ENCODE measurements at places on chromosomes 4 and X. TPM values are rescaled to one million over a fixed set of nuclear protein-coding genes. Genes with fewer than 3 reads are reported as not detected.

DNA sequence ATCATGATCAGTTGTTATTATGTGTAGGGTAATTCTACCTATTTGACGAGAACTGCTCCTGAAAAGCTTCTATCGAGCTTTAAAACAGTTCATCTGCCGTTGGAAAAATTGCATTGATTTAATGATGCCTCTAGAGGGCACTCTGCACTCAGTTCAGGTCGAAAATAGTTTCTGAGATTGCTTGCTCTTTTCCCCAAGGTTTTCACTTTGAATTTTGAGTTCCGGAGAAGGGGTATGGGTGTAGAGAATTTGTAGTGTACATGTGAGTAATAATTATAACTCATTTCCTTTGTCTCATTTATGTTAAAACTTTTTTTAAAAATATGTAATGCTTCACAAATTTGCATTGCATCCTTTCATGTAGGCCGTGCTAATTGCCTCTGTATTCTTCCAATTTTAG, 28.4 kb upstream of the TNIP3 start:
- DNase-seq = no peak

Gene MAML3
- total RNA-seq = 4.6 TPM

Gene F8A2
- total RNA-seq = not detected

GRCh38 chr4:182929296-182929695, 12.1 kb upstream of the DCTD start:
- DNase-seq = no peak

- no peak for DNase-seq
These were observed 53.8 kb downstream of the RAP1GDS1 start for GRCh38 chr4:98314791-98315565.

- no peak for DNase-seq
These were observed 22.6 kb downstream of the ASB11 start for GRCh38 chrX:15292861-15293260.

Gene CPE
- total RNA-seq = 899 TPM

DNA sequence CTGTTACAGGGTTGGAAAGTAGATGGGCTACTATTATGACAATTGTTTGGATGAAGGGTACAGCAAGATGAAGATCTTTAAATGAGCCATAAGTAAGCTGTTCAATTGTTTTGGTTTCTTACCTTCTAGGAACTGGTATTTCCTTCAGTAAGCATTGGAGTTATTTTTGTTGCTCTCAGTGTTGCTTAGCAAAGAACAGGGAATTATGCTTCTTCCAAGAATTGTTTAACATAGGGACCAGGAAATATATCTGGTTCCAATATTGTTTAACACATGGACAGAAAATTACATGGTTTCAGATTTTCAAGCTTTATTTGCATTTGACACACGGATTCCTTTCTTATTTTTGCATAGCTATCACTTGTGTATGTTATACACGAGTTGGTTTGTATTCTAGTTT, 1999.0 kb downstream of the ARAP2 start:
- no peak for DNase-seq

DNA sequence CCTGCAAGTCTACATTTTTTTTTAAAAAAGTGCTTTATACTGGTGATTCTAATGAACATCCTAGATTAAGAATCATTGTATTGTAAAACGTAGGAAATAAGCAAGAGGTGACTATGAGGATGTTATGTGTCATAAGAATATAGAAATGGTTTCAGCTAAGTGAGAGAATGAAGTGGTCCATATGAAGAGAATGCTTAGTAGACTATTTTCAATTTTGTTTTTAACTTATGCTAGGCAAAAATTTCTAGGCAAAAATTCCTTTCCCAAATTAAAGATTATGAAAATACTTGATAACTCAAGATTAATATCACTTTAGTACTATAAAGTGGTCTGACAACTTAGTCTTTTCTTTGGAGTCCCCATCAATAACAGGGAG, 825 bp downstream of the DYNLT3 start:
- no peak for DNase-seq

Gene PCDH10
- 106 TPM for total RNA-seq

Gene REST
- 10.3 TPM for total RNA-seq

GRCh38 chr4:53490965-53491622, 100.2 kb downstream of the LNX1 start:
- DNase-seq = no peak

DNA sequence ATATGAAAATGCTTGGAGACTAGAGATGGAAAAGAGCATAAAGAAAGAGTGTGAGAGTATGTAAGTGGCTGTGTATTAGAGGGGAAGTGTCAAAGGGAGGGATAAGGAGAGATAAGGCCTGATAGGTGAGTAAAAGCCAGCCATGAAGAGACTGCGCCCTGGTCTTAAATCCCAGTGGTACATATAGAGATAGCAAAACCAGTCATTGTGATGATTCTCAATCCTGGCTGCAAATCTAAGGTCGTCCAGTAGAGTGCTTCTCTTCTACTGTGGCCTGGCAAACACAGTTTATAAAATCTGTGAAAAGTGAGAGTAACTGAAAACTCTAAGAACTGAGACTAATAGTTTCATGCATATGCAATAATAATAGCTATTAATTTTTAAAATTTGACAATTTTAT, 86.9 kb downstream of the MAB21L2 start:
- DNase-seq = no peak

GRCh38 chr4:140268186-140268841, 105.1 kb upstream of the SCOC start:
- no peak for DNase-seq

DNA sequence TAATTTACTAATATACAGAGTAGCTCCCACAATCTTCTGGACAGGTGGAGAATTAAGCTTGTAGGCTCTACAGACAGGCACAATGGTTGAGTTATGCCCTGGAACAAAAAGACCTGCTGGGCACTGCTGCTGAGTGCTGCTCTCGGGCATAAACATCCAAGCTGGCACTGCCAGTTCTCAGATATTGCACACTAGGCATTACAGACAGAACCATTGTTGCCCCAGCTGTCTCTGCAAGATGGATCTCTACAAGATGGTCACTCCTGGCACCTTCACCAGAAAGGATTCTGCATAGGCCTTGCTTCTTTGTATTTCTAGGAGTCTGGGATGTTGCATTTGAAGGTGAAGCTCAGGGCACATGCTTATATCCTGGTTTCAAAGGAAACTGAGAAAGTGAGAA, 527.1 kb downstream of the STIM2 start:
- no peak for DNase-seq

Gene FMR1NB
- not detected for total RNA-seq

DNA sequence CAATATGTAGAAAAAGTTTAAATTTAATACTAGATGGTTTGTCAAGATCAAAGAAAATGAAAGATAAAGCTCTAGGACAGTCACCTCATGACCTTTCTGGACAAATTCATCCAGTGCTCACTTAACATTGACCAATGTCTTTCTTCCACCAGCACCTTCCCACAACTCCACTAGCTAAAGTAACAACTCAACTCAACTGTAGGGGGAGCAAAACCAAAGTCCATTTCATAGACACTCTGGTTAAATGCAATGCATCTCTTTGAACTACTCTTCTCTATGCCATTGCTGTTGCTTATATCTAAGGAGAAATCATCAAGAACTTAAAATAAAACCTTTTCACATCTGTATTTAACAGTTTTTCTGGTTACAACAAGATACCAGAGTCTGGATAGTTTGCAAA, 25.1 kb downstream of the UGT2B4 start:
- DNase-seq = no peak

DNA sequence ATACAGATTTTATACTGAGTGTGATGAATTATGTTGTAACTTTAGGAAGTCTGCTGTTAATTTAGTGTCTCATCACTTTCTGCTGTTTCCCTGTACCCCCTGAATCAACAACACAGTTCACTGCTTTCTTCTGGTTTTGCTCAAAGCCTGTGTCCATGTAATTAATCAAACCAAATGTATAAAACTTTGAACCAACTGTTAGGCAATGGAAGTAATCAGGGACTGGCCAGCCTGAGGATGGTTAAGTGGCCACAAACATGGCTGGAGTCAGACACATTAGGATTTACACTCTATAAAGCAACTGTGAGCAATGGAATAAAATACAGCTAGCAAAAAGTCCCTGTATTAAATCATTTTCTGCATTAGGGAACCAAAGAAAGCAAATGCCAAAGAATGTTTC, 42.6 kb downstream of the CXCL1 start:
- DNase-seq = no peak

DNA sequence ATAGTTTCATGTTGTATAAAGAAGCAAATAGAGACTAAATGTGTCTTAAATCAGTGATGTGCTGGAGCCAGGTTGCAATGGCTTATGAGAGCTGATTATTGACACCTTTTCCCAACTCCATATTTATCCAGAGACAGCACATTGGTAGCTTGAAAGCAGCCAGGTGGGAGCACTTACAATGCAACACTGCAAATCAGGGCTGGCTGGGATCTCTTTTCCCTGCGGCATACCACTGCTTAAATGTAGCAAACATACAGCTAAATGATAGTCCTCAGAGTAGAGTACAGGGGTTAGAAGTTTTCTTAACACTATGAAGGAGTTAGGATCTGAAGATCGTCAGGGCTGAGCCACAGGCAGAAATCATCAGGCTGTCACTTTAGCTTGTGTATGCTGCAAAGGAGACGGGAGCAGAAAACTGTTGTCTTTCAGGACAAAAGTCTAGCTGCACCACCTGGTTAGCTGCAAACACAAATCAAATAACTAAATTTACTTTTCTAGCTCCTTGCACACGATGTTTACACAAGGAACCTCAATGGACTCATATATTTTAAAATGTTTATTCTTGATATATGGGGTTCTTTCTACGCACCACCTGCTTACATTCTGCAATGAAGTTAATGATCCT, 527.3 kb downstream of the TLL1 start:
- no peak for DNase-seq

DNA sequence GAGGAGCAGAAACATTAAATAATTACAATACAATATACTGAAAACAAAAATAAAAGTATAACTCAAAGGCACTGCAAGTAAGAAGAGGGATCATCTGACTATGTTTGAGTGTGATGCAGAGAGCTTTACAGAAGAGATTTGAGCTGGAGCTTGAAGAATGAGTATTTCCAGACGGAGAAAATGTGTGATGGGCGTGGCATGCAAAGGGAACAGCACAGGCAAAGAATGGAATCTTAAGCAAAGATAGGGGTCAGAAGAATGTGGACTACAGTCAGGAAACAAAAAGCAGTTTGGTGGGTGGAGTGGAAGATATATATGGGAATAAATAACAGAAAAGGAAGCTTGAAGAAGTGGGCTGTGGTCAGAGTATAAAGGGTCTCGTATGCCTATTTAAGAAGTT, 45.5 kb downstream of the OPHN1 start:
- DNase-seq = no peak

- no peak for DNase-seq
These were observed 111.3 kb upstream of the ELOVL6 start for GRCh38 chr4:110309675-110310074.

- no peak for DNase-seq
These were observed 113.1 kb downstream of the SHROOM4 start for GRCh38 chrX:50700921-50701320.

Gene DRP2
- total RNA-seq = 26.4 TPM

DNA sequence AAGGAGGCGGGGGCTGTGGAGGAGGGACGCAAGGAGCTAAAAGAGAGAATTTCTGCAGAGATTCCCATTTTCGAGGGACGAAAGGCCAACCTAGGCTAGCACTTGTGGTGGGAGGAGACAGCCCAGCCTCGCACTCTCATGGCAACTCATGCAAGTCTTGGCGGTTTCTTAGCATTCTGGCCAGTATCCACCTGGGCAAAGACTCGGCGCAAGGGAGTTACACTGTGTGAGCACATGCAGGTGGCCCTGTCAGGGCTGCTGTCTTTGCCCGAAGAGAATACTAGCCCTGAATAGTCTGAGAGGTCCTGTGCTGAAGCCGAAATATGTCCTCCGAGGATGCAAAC, 15.5 kb downstream of the MCF2 start:
- DNase-seq = no peak

Gene CLDN34
- total RNA-seq = not detected

DNA sequence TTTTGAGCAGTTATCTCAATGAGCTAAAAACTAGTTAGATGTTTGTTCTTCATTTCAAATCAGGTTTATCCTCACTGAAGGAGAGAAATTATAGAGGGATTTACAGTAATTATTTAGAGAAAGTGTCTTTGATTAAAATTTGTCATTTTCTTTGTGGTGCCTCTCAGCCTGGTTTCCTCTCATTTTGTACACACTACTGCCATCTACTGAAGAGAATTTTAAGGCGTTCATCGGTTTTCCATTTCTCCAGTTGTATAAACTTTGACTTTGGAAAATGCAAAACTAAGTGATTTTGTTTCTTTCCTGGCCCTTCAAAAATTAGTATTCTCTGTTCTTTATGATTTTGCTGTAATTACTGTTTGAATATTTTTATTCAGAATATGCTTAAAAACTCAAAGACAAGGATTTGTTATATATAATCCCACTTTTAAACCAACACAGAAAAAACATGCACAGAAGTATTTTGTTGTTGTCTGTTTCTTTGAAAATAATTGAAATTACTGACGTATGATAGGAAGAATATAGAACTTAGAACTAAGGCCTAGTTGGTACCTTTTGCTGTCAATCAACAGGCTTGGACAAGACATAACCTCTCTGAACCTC, 34.4 kb upstream of the ANXA3 start:
- no peak for DNase-seq

GRCh38 chr4:157739242-157739641, 433.6 kb downstream of the GASK1B start:
- DNase-seq = no peak

DNA sequence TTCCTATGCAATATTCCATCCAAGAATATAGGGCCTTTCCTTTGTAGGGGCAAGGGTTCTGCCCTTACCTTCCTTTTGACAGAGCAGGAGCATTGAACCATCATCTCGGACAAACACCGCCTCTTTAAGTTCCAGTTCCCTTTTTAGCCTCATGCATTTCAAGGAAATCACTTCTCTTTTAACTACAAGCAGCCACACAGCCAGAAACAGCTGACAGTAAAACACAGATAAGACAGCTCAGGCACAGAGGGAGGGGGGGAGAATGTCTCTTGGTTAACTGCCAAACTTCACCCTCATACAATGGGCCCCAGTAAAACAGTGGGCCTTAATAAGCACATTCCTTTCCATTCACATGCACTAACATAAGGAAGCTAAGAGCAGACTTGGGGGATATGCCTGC, 648.3 kb downstream of the GABRG1 start:
- no peak for DNase-seq

DNA sequence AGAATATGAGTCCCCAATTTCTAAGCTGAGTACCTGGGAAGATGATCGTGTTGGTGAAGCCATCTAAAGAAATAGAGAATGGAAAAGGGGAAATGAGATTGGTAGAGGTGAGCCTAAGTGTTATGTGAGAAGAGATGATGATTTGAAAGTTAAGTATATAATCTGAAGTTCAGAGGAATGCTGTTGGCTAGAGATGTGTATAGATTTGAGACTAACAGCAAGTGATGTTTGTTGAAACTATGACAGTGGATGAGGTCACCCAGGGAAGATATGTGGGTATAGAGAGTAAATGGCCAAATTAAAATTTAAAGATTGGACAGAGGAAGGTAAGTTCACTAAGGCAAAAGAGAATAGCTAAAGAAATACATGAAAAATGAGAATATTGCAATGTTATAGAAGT, 324.2 kb downstream of the MAPK10 start:
- no peak for DNase-seq

Data from dorsolateral prefrontal cortex (tissue), 122 donors.